ENCODE measurements at places on chromosomes 1 and 21. TPM values are rescaled to one million over a fixed set of nuclear protein-coding genes. Genes with fewer than 3 reads are reported as not detected.
A peak's percentile ranks its signal among the peaks of the same experiment; 100 is the strongest.

IGSF21 gene
- polyA plus RNA-seq: 0.31 TPM

- DNase-seq: no peak
These were observed 155.7 kb upstream of the CAMK1G start for GRCh38 chr1:209427811-209428210.

AKNAD1 gene
- polyA plus RNA-seq: not detected

TSPEAR gene
- polyA plus RNA-seq: 0.14 TPM

DNA sequence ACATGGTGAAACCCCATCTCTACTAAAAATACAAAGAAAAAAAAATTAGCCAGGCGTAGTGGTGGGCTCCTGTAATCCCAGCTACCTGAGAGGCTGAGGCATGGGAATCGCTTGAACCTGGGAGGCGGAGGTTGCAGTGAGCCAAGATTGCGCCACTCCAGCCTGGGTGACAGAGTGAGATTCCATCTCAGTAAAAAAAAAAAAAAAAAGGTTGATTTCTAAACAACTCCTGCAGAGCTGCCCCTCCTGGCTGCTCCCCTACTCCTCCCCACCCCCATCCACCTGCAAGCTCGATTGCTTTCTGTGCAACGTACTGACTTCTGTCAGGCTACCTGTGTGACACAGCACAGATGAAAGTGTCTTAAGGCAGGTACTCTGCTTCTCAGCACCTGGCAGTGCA lies 13.3 kb downstream of the ETV3L start:
- no peak for DNase-seq

DNA sequence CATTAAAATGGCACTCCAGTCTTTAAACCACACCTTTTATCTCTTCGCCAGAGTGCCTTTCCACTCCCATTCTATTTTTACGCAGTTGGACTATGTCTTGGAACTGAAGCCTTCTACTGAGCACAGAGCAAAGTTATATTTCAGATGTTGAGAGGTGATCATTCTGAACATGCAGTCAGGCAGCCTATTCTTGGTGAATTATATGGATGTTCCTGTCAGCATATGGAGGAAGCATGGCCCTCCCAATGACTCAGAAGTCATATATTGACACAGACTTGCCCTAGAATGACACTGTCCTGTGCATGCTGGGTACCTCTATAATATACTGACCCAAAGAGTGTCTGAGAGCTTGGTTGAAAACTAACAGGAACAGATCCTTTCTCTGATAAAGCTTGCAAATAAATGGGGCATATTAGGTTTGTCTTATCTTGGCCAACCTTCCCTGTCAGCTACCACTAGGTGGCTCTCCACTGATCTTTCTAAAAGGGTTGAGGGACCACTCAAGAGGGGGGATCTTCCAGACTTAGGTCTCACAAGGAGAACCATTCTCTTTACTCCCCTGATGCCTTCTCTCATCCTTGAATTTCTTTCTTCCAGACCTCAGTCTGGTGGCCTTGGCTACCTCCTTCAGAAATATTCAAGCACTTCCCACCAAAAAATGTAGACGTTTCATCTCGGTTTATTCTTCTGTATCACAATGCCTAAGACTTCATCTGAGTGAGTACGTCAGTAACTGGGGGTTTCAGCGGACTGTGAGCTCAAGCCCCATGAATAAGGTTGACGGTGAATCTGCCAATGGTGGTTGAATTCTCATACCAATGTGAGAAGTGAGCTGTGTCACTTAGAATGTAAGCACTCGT lies 11.8 kb upstream of the ALG14 start:
- no peak for DNase-seq

CNKSR1 gene
- 0.48 TPM for polyA plus RNA-seq

- no peak for DNase-seq
These were observed 17.2 kb downstream of the JAK1 start for GRCh38 chr1:64948905-64949833.

- DNase-seq: no peak
These were observed 28.2 kb upstream of the FMO1 start for GRCh38 chr1:171220081-171220420.

- no peak for DNase-seq
These were observed 252.5 kb downstream of the PTPRU start for GRCh38 chr1:29488794-29489311.

ACTL8 gene
- not detected for polyA plus RNA-seq

DNA sequence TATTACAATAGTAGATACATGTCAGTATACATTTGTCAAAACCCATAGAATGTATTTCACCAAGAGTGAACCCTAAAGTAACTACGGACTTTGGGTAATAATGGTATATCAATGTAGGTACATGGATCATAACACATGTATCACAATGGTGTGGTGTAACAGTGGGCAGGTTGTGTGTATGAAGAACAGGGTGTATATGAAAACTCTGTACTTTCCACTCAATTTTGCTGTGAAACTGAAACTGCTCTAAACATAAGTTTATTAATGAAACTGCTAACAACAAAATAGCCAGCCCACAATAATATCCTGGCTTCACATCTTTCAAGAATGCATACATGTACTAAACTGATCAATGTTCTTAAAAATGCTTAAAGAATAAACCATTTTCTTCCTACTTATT lies 90.2 kb downstream of the RUSC1 start:
- no peak for DNase-seq

DNA sequence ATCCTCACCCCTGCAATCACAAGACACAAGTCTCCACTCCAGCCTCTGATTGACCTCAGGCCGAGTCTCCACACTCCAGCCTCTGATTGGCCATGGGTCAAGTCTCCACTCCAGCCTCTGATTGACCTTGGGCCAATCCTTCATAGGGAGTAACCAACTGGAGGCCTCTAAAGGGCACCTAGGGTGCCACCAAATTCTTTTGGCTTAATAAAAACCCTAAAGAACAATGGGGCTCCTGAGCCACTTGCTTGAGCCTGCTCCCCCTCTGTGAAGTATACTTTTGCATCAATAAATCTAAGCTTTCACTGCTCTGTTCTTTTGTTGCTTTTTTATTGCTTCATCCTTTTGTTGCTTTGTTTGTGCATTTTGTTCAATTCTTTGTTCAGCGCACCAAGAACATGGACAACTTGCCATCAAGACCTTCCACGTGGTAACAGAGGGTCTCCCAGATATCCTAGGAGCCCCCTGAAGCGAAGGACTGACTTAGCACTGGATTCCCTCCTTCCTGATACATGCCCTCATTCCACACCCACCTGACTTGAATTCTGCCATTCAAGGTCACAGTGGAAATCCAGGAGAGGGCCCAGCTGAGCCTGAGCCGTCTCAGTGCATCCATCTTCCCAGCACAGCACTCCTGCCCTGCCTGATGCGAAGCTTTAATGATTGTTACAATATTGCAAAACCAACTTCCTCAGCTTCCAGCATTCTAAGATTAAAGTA lies 152.9 kb downstream of the NPHP4 start:
- DNase-seq: no peak

- peak; percentile 68 for DNase-seq
These were observed at the start of gene MFSD2A for GRCh38 chr1:39954870-39955546. MFSD2A (plus strand) TSS chr1:39955145; CDS start chr1:39955293, 148 bp downstream.

LCE3C gene
- not detected for polyA plus RNA-seq

DNA sequence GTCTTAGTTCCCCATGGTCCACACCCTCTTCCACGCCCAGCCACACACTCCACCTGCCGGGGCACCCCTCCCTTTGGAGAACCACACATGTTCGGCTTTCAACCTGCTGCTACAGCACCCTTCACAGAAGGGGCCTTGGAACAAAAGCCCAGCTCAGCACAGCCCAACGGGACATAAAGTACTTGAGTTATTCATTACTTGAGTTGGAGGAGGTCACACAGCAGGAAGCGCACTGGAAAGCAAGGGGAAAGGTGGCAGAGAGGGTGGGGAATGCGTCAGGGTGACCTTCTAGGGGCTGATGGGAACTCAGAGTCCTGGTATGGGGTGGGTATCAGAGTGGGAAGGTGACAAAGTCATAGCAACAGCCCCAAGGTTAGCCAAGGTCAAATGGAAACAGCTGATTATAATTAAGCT lies 3.0 kb upstream of the ATP1B1 start:
- DNase-seq: no peak

VCAM1 gene
- 3.3 TPM for polyA plus RNA-seq

GRCh38 chr1:206457408-206458120 lies 12.7 kb upstream of the IKBKE start:
- DNase-seq: no peak

KCND3 gene
- 7.6 TPM for polyA plus RNA-seq

DNA sequence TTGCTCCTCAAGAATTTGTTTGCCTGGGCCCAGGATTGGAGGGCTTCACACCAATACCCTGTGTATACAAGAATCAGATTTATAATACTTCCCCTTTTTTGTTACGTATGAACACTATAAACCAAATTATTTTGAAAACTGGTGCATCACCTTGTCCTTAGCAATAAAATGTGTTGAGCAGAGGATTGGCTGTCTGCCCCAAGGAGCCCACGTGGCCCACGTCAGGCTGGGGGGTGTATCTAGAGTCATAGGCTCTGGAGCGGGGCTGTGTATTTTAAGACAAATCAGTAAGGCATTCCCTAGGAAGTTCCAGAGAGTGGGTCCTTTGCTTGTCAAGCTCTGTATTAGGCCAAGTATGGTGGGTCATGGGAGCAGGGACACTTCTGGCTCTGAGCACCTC lies 2.0 kb upstream of the ST3GAL3 start:
- DNase-seq: no peak

GRCh38 chr1:196515904-196516303 lies 92.3 kb downstream of the KCNT2 start:
- DNase-seq: no peak

ASAP3 gene
- 12.5 TPM for polyA plus RNA-seq

FPGT gene
- 5.2 TPM for polyA plus RNA-seq

DNA sequence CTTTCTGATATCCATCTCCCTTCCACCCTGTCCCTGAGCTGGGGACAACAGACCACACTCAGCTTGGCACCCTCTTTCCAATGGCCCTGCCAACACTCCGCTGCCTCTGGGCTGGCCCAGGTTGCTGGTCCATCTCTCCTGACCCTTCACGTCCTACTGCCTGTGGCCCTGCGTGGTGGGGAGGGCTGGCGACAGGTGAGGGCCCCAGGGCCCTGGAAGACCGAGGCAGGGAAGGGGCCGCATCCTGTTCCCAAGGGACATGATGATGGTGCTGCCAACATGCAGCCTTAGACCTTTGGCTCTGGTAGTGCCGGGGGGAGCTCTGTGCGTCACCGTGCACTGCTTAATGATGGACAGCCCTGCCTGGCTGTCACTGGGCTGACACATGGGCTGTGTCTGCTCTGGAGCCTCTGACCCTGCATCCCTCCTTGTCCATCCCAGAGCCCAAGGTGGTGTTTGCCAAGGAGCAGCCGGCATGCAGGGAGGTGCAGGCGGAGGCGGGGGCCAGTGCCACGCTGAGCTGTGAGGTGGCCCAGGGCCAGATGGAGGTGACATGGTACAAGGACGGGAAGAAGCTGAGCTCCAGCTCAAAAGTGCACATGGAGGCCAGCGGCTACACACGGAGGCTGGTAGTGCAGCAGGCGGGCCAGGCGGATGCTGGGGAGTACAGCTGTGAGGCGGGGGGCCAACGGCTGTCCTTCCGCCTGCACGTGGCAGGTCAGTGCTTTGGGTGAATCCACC lies 65.2 kb downstream of the OBSCN start:
- DNase-seq: no peak

LCE3D gene
- not detected for polyA plus RNA-seq

GRCh38 chr1:155978973-155979429 lies 654 bp upstream of the ARHGEF2 start:
- DNase-seq: no peak

PTPRU gene
- polyA plus RNA-seq: 1.6 TPM
